HFFc6 (cell line): ENCODE measurements at places on chromosomes 2 and 18. TPM values are rescaled to one million over a fixed set of nuclear protein-coding genes. Genes with fewer than 3 reads are reported as not detected.

The TRIM43 gene
- not detected in 2 replicates for total RNA-seq

The LOXHD1 gene
- total RNA-seq = not detected in 3 replicates

The PDCD1 gene
- not detected in 3 replicates for total RNA-seq

The NEU4 gene
- not detected in 3 replicates for total RNA-seq

The RGPD8 gene
- total RNA-seq = 5.0 to 6.6 TPM (median 6.1 TPM) in 3 replicates
